ENCODE measurements at places on chromosomes 5 and 9.

GRCh38 chr5:763998-764781, 20.3 kb downstream of the ZDHHC11B start:
- no peak for DNase-seq

- peak; percentile 12 for DNase-seq
Observed at GRCh38 chr9:133954862-133955529, 37.1 kb downstream of the VAV2 start.

GRCh38 chr5:107232788-107233187, 437.9 kb downstream of the EFNA5 start:
- DNase-seq, result no peak

DNA sequence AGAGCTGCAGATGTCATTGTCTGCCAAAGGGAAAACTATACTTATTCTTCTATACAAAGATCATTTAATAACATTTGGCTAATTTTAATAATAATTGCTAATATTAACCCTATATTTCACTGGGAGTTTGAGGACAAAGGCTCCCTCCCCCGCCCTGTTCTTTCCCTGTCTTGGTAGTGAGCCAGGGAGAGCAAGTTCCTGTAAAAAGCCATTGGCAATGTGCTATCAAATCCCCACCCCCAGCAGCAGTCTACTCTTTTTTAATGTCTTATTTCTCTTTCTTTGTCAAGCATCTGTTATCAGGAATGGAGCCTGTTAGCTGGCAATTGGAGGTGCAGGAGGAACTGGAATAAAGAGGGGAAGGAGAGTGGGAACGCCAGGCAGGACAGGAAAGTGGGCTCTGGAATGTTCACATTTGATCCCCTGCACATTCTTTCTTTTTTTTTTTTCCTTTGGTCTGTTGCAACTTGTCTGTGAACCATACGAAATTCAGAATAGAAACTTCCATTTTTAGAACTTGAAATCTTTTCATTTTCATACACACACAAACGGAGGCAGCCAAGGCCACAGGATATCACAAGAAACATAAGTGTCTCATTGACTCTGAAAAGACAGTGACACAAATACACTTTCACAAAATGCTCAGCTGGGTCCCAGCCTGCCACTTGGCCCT, 664.8 kb upstream of the ZNF608 start:
- no peak for DNase-seq

DNA sequence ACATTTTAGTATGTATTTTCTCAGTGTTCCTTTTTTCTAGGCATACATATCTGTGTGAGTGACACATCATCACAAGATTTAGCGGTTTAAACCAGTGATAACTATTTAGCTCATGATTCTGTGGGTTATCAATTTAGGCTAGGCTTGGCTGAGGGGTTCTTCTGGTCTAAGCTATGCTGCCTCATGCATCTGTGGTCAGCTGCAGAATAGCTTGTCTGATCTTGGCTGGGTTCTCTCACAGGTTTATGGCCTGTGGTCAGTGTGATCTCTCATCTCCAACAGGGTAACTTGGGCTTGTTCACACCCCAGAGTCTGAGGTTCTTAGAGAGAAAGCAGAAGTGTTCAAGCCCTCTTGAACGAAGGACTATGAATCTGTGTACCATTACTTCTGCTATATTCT, 363.3 kb downstream of the KDM4C start:
- DNase-seq, result peak; percentile 5

- no peak for DNase-seq
Observed at GRCh38 chr9:19375538-19375937, 4.5 kb downstream of the RPS6 start.

DNA sequence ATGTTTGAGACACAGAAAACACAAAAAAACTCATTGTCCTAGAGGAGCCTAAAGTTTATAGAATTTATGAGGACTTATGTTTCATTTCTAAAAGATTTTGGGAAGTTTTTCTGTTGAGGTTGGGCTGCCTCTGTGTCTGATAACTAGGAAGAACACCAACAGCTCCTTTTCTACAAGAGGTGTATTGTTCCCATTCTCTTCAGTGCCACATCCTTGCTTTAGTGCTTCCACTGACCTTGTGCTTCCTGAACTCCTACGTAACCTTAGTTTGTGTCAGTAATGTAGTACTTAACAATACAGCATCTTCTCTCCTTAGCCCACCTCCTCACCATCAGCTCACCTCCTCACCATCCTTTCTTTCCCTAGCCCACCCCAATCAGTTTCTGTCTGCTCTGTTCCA, 117.3 kb upstream of the TNC start:
- DNase-seq, result no peak

- no peak for DNase-seq
Observed at GRCh38 chr5:55599148-55600050, 64.6 kb upstream of the PLPP1 start.

DNA sequence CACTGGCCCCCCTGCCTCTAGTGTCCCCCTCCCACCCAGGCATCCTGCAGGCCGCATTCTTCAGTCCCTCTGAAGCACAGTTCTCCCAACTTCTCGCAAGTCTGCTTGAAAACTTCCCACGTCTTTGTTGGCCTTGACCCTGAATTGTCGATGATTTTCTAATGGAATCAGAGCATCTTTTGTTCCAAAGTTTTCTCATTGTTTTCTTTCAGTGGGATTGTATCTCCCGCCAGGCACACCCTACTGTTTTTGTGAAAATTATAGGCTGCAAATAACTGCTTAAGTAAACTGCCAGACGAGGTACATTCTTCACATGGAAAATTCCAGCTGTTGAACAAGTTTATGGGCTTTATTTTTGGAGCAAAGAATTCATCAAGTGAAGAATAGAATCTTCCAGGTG, 122.6 kb upstream of the SLC25A48 start:
- DNase-seq, result no peak

DNA sequence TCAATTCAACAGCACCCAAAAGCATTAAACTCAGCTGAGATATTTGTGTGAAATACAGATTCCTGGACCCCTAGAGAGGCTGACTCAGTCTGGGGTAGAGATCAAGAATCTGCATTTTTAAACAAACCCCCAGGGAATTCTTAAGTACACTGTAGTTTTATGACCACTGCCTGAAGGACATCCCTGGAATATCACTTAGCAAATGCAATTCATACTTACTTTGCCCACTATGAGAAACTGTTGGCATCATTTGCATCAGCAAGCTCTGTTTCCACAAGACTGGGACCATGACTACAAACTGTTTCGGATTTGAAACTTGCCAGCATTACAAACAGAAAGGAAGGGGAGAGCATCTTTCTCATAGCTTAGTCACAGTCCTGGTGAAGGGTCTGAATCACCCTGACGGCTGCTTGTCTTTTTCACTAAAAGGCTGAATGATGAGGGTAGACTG, 63.7 kb downstream of the MLLT3 start:
- DNase-seq, result no peak

GRCh38 chr5:39130716-39131115, 56.5 kb upstream of the RICTOR start:
- no peak for DNase-seq

GRCh38 chr5:41956943-41957342, 31.9 kb downstream of the FBXO4 start:
- DNase-seq, result no peak

DNA sequence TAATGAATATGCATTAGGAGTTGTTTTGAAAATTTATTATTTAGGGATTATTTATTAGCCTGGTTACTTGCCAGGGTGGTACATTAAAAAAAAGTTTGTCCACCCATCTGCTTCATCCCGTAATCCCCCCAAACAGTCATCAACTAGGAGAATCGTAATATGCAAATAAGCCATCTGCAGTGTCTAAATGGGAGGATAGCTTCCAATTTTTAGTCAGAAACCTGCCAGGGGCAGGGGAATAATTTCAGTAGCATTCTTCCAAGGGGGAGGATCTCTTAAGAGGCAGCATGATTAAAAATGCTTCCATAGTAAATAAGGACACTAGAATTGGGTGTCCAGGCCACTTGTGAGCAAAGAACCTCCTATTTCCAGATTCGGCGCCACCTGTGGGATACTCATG, 43.3 kb downstream of the SH3GL2 start:
- no peak for DNase-seq

- no peak for DNase-seq
Observed at GRCh38 chr5:118700510-118700909, 287.8 kb downstream of the DTWD2 start.

- no peak for DNase-seq
Observed at GRCh38 chr5:116502616-116503015, 72.0 kb downstream of the SEMA6A start.

DNA sequence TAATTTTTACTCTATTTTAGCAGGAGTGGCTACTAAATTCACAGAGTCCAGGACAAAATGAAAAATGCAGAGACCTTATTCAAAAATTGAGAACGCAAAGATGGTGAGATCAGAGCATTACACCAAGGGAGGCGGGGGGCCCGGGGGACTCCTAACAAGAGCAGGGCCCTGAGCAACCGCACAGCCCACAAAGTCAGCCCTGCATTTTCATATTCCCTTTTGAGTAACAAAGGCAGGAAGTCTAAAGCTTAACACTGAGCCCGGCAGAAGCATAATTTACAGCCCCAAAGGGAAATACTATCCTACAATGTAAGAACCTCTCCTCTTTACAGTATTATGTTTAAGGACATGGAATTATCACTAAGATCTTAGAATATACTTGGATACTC, 69.4 kb downstream of the TLE1 start:
- DNase-seq, result no peak

DNA sequence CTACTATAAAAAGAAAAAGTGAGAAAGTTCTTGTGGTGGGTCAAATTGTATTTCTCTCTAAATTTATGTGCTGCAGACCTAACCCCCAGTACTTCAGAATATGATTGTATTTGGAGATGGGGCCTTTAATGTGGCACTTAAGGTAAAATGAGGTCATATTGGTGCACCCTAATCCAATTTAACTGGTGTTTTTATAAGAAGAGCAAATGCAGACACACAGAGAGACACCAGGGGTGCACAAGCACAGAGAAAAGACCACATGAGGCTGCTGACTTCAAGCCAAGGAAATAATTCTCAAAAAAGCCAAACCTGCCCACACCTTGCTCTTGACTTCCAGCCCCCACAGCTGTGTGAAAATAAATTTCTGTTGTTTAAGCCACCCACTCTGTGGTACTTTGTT, 80.2 kb upstream of the HTR4 start:
- DNase-seq, result no peak

DNA sequence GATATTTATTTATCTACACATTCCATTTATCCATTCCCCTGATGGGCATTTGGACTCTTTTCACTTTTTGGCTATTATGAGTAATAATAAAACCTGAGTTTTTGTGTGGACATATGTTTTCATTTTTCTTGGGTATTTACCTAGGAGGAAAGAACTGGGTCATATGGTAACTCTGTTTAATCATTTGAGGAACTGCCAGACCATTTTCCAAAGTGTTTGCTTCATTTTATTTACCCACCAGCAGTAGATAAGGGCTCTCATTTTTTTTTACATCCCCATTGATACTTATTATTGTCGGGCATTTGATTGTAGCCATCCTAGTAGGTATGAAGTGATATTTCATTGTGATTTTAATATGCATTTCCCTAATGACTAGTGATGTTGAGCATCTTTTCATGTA, 7.7 kb upstream of the PTPDC1 start:
- no peak for DNase-seq
